Head of caudate nucleus (tissue), 42 donors: ENCODE measurements at places on chromosomes 3 and 15.

DNA sequence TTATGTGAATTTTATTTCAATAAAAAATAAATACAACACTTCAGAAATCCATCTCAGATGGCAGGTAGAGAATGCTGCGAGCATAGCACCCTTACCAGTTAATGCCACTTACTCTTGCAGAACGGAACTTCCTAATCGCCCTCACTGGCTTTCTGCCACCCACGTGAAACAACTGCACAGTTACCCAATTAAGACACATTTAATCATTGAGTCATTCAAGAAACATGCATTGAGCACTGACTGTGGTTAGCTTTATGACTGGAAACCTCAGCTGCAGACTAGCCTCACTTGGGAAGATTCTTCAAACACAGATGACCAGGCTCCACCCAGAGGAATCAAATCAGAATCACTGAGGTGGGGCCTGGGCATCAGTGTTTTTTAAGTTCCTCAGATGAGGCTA lies 5.6 kb upstream of the MFGE8 start:
- no peak for DNase-seq

DNA sequence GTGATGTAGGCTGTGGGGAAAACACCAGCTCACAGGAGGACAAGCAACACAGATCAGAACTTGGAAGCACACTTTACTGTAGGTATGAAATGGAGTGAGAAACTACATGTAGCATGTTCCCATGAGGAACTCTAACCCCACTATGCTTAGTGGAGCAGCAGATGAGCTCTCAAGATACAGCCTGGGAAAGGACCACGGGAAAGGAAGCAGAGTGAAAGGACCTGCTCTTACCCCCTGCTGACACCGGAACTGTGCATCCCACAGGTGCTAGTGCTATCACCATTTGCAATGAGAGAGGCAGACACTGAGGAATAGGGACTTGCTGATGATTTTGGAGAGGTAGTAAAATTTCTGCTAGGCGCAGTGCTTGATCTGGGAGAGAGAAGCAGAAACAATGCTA lies 28.6 kb downstream of the USP4 start:
- DNase-seq = no peak

DNA sequence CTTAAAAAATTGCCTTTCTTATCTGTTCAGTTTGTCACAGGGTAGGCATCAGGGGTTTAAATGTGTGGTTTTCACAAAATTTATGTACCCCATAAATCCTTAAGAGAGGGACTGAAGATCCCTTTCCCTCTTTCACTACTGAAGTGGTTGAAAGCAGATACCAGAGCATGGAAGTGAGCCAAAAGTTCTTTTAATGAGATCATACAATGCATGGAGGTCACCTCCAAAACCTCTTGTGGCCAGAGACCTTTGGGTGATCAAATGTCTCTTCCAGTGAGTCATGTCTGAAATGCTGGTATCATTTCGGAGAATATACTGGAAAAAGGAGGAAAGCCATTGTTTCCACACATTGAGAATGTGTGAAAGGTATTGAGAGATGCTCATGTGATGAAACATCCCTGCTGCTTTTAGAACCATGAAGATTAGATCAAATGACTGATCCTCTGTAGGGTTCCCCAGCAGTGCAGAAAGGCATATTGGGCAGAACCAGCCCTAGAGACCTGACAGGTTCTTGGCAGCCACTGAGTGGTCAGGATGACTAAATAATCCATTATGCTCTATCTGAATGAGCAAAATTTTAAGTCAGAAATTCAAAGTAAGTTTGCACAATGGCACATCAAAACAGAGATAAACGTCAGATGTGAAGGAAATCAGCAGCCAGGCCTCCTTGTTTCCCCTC lies 165.8 kb upstream of the SLC2A2 start:
- DNase-seq = no peak

DNA sequence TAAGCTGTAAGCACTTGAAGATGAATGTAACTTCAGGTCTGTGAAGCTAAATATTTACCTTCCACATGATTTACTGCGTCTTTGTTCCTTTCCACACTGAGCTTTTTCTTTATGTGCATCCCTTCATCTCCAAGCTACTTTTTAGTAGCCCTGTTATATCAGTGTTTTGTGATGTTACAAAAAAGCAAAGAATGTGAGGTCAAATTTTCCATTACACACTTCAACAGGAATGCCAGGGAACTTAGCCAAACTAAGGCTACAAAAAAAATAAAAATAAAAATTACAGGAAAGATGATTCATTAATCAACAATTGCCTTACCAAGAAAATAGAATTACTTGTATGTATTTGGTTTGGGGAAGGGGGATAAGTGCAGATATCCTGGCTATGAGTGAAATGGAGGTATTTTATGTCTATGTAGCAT lies 73.0 kb downstream of the FILIP1L start:
- DNase-seq = no peak

DNA sequence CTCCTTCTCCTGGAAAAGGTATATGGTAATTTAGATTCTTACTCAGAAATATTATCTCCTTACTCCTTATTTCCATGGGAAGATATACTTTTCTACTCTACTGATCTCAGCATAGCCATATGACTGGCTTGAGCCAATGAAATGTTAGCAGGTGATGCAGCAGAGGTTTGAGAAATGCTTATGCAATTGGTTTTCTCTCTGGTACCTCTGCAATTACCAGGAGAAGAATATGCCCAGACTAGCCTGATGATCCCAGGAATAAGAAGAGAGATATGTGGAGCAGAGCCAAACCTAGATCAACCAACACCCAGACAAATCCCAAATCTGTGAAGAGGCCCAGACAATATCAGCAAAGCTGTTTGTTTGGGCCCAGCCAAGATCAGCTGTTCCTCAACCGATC lies 33.2 kb upstream of the CAPN7 start:
- DNase-seq = no peak

- no peak for DNase-seq
Measured at GRCh38 chr15:49521802-49522201, 98.8 kb downstream of the FGF7 start.

DNA sequence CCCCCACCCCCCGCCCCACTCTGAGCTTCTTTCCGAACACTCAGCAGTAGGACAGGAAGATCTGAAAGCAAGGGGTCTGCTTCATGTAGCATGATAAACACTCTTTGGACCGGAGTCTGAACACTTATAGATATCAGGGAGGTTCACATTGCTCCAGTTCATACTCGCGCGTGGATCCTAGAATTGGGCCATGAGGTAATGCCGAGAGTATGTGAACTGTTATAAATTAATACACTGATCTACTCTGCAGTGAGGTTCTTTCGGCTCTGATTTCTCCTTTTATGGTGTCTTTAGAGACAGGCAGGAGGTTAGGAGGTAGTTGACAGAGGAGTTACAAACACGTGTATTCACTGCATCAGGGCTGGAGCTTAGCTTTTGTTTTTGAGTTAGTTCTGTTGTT lies 223.0 kb downstream of the THSD4 start:
- DNase-seq = no peak

- peak; percentile 62 for DNase-seq
Measured at GRCh38 chr3:152269056-152269830, 514 bp downstream of the MBNL1 start.

DNA sequence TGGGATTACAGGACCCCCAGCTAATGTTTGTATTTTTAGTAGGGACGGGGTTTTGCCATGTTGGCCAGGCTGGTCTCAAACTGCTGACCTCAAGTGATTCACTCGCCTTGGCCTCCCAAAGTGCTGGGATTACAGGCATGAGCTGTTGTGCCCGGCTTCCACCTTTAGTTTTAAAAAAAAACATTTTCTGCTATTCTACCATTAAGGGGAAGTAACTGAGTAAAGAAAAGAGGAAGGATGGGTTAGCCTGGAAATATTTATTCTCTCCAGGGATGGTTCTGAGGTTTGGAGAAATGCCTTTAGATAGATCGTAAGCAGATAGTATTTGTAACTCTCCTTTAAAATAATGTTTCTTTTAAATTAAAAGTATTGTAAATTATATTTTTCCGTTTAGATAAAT lies 3.1 kb downstream of the AP4E1 start:
- DNase-seq = no peak

- no peak for DNase-seq
Measured at GRCh38 chr3:125179143-125179883, 33.2 kb downstream of the SLC12A8 start.

GRCh38 chr15:43508991-43509659 lies 8.3 kb upstream of the MAP1A start:
- no peak for DNase-seq

GRCh38 chr3:28989646-28990089 lies 291.2 kb upstream of the RBMS3 start:
- DNase-seq = no peak

GRCh38 chr3:184731786-184732537 lies 20.1 kb upstream of the MAGEF1 start:
- DNase-seq = peak; percentile 48
